Activated CD8-positive, alpha-beta T cell treated with anti-CD3 and anti-CD28 coated beads, Interleukin-2, amount 10 ng/mL, durations not matched to agents 7 days and 5 days (primary cell): ENCODE measurements at places on chromosomes 2 and 18. TPM values are rescaled to one million over a fixed set of nuclear protein-coding genes. Genes with fewer than 3 reads are reported as not detected.

Gene SGPP2
- total RNA-seq = 0.08 TPM

DNA sequence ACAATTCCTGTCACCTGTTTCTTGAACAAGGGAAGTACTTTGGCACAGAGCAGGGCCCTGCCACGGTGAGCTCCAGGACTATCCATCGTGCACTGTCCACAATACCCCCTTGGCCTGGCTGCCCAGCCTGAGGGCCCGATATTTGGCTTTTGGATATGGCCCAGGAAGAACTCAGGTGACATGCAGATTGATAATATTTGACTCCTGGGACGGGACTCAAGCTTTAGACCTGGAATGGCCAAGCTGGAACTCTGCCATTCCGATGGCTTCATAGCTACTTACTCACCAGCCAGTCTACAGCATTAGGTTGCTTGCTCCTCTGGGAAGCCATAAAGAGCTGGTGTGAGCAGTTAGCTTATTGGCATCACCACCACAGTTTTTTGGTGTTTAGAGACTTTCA lies 26.6 kb downstream of the EML6 start:
- no peak for DNase-seq

GRCh38 chr2:207045531-207045930 lies 106.2 kb downstream of the CPO start:
- DNase-seq = no peak

Gene FEV
- not detected for total RNA-seq

Gene BAZ2B
- 7.4 TPM for total RNA-seq
